Activated CD4-positive, alpha-beta T cell treated with anti-CD3 and anti-CD28 coated beads for 1 hour (primary cell): ENCODE measurements at places on chromosomes 1 and 21.
A peak's percentile ranks its signal among the peaks of the same experiment; 100 is the strongest.

GRCh38 chr1:22412932-22413727, 38.5 kb upstream of the ZBTB40 start:
- DNase-seq, result no peak

- no peak for DNase-seq
These were observed 4.2 kb downstream of the MYOG start for GRCh38 chr1:203081465-203082230.

DNA sequence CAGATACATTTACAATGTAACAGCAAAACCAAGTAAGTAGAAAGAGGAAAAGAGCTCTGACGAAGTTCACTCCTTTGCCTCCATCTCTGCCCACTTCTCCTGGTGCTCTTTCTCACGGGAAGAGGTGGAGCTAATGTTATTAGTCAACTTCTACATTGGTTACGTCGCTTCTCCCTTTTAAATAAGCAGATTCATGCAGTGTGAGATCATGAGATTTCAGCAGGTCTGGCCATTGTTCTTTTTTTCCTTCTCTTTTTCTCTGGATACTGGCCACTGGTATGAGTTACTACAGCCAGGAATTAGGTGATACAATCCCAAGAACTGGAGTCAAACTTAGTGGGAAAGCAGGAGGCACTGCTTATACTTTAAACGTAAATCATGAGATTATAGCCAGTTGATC, 207.1 kb downstream of the AKT3 start:
- DNase-seq, result no peak

DNA sequence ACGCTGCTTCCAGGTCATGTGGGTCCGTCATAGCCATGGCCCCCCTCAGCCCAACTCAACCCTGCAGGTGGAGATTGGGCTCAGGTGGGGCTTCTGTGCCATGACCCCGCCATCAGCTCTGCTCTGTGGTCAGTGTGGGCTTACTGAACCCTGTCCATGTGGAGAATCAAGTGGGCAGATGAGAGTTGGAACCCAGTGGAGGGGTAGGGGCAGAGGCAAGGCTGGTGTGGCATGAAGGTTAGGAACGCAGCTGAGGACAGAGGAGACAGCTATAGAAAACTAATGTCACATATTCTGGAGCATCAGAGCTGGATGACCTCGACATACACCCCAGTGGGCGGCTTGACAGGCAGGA, 355.9 kb downstream of the PTPRU start:
- no peak for DNase-seq

DNA sequence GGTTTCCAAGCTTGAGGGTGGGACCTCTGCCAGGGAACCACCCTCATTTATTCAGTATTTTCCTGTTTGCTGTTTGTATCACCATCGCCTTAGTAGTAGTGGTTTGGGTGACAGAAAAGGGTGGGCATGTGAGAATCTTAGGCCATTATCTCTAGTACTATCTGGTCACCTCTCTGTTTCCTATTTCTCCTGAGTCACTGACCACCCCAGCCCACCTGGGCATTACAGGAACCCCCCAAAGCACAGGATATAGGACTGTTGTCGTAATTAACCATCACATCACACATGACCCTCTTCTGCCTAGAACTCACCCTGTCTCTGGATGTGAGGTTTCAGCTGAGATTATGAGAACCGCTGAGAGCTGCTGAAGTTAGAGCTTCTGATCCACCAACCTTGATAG, 60.4 kb downstream of the IL23R start:
- no peak for DNase-seq

DNA sequence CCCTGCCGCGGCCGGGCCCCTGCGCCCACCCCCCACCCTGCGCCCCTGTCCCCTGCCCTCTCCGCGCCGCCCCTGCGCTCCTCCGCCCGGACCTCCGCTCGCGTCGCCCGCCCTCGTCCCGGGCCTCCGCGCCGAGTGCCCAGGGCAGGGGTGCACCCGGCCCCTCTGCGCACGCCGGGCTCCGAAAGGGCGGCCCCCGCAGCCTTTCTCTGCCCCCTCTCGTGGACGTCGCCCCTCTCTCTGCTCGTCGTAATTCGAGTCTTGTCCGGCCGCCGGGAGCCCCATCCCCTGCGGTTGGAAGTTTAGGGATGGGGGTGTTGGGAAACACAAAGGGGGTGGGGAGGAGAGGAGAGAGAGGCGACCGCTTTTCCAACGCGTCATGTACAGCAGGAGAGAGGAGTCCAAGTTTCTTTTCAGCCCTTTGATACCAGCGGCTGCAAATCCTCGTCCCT, 407 bp downstream of the GALNT2 start:
- no peak for DNase-seq

DNA sequence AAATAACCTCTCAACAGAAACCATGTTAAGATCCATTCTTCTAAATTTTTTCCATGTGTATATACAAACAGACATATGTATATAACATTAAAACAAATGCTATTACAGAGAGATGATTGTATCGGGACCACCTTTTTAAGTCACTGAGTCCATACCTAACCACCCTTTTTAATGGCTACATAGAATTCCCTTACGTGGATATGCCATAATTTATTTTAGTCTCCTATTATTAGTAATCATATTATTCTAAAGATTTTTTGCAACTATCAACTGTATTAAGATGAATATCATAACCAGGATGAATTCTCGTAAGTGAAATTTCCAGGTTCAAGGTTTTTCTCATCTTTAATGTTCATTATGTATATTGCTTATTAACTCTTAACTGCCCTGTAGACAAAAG, 259.7 kb downstream of the HHAT start:
- DNase-seq, result no peak

- DNase-seq, result no peak
These were observed 15.4 kb upstream of the TENT5C start for GRCh38 chr1:117590273-117590925.

- no peak for DNase-seq
These were observed 18.8 kb upstream of the DIP2A start for GRCh38 chr21:46439906-46440305.

- DNase-seq, result no peak
These were observed 103.7 kb downstream of the SLC16A1 start for GRCh38 chr1:112852276-112852675.

GRCh38 chr1:203202431-203203245, 16.1 kb upstream of the CHI3L1 start:
- no peak for DNase-seq

DNA sequence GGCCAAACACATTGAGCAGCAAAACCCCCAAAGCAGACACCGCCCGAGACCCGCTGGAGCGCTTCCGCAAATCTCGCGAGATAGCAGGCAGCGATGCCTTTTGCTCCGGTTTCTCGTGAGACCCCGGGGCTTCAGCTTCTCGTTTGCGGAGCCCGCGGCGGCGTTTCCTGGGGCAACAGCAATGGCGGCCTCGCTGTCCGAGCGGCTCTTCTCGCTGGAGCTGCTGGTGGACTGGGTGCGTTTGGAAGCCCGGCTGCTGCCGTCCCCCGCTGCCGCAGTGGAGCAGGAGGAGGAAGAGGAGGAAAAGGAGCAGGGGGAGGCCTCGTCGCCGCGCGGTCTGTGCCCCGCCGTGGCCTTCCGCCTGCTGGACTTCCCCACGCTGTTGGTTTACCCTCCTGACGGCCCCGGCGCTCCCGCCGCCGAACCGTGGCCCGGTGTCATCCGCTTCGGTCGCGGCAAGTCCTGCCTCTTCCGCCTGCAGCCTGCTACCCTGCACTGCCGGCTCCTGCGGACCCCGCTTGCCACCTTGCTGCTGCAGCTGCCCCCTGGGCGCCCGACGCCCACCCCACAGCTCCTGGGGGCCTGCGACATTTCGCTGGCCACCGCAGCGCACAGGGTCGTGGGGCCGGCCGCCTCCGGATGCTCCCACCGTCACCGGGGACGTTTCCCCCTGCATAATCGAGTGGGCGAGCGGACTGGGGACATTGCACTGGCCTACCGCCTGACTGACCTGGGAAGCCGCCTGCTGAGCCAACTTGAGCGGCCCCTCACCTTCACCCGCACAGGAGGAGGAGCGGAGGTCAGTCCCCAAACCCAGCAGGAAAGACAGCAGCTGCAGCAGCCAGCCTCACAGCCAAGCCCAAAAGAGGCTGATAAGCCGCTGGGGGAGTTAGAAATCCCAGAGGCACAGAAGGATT, at the start of gene MAP10:
Gene MAP10 (plus strand): TSS at position 148 of the 917 bp plus-strand sequence. CDS start 34 bp downstream, at position 182.
- peak; percentile 55 for DNase-seq

DNA sequence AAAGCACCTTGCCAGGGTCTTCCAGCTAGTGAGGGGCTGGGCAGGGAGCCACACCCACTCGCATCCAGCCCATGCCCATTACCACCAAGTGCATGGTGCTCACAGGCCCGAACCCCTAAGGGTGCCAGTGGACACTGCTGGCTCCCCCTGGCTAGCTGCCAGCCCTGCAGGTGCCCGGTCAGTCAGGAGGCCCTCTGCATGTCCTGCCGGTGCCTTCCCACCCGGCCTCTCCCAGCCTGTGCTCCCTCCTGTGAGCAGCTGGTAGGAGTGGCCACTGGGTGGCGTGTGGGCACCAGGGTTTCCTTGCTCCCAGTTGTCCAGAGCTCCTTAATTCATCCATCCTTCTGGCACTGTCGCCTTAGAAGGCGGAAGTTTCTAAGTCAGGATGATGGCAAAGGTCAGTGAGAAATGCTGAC, 33.4 kb downstream of the QSOX1 start:
- no peak for DNase-seq

GRCh38 chr1:211775170-211775569, 55.4 kb downstream of the LPGAT1 start:
- no peak for DNase-seq

- no peak for DNase-seq
These were observed 5.6 kb upstream of the EIF4G3 start for GRCh38 chr1:21182181-21182731.

- DNase-seq, result no peak
These were observed 225.4 kb downstream of the TRABD2B start for GRCh38 chr1:47771751-47772150.

DNA sequence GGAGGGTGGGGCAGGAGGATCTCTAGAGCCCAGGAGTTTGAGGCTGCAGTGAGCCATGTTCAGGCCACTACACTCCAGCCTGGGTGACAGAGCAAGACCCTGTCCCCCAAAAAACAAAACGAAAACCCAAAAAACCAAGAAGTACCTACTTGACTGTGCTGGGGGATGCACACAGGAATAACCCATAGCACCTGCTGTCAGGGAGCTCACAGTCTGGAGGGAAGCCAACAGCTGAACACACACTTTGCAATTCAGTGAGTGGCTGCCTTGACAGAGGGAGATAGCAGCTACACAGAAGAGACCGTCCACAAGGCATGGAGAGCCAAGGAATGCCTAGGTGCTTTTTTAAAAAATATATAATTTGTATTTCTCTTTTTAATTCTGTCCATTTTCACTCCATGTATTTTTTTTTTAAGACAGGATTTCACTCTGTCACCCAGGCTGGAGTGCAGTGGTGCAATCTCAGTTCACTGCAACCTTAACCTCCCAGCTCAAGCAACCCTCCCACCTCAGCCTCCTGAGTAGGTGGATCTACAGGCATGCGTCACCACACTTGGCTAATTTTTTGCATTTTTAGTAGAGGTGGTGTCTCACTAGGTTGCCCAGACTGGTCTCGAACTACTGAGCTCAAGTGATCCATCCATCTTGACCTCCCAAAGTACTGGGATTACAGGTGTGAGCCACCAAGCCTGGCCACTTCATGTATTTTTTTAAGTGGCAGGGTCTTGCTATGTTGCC, 68.7 kb downstream of the NID1 start:
- DNase-seq, result no peak

DNA sequence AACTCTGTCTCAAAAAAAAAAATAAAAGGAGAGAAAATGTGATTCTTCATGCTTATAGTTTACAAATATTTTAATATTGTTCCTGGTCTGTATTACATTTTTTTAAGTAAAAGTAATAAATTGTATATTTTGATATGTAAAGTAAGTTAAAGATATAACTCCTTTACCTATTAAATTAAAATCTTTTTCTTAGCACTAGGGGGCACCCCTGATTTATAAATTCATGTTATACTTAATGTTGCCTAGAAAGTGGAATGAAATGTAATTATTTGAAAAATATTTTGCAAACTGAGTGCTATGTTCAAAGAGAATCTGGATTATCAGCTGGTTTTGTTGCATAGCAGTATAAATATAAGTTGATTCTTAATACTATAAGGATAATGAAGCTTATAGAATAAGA, 49.2 kb downstream of the RALGPS2 start:
- no peak for DNase-seq

- DNase-seq, result no peak
These were observed 276.1 kb downstream of the RPS6KC1 start for GRCh38 chr1:213327017-213327667.

DNA sequence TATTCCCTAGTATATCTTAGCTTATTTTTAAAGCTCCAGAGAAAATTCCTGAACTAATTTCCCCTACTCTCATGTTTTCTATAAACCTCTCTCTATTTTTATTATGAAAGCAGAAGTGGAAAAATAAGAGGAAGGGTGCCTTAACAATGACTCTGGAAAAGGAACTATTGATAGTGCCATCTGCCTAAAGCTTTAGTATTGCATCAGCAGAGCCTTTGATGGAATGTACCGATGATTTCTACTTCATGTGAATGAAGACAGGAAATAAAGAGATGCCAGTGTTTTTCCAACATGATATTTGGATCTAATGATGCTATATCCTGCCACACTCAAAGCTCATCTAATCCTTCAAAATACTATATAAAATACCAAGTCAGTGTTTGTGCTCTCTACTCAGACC, 35.1 kb downstream of the TNFSF18 start:
- DNase-seq, result no peak

DNA sequence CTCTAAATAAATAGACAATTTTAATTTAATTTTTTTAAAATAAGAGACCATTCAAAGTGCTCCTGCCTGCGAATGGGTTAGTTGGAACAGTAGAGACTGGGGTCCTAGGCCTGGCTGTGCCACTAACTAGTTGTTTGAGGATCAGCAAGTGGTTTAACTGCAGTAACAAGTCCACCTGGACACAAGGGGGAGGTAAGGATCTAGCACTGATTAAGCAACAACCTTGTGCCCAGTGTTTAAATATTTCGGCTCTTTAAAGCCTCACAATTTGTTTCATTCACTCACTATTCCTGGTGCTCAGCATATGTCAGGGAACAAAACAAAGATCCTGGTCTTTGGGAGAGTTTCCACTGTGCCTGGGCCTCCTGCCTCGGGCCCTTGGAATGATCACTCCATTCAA, 1.6 kb upstream of the AGT start:
- no peak for DNase-seq

DNA sequence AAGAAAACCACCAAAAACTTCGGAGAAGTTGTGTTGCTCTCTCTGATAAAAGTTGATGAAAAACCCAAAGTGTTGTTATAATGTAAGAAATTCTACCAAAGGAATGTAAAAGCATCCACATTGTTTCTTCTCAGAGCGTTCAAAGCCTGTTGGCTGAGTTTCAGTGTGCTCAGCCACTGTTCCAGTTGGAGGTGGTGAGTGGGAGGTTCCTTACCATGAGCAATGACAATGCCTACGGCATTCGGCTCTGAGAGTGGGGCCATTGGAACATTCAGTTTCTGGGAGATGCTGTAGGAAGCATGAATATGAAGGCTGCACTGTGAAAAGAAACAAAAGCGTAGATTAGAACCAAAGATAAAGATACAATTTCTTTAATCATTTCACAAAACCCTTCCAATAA, 20.5 kb upstream of the MYBPHL start:
- DNase-seq, result no peak

DNA sequence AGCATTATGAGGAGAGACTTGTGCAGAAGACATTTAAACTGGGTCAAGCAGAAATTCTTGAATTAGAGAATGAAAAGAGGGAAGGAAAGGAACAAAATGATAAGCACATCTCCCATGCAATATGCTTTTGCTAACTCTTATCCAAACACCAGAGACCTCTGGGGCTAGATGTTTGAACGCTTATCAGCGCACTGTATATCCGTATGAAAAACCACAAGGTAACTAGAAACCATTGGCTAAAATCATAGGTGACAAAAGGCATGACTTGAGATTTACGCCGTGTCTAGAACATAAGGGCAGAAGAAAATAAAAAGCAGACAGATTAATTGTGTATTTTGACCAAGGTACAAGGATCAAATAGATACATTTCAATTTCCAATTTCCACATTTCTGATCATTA, 38.0 kb upstream of the TIAM1 start:
- DNase-seq, result no peak
